WTC11 (cell line): ENCODE measurements at places on chromosomes 2 and 18. TPM values are rescaled to one million over a fixed set of nuclear protein-coding genes. Genes with fewer than 3 reads are reported as not detected.
A peak's percentile ranks its signal among the peaks of the same experiment; 100 is the strongest.

- no peaks in the 10 kb centered on the region for H3K27me3 ChIP-seq
- no peak overlapping the region for H3K27ac ChIP-seq
- H3K4me3 ChIP-seq, result no peak overlapping the region
- H3K4me1 ChIP-seq, result peaks cover 9% of the 10 kb centered on the region
- DNase-seq, result no peak
Measured at GRCh38 chr2:165144315-165144714, 59.5 kb downstream of the SCN3A start.

DNA sequence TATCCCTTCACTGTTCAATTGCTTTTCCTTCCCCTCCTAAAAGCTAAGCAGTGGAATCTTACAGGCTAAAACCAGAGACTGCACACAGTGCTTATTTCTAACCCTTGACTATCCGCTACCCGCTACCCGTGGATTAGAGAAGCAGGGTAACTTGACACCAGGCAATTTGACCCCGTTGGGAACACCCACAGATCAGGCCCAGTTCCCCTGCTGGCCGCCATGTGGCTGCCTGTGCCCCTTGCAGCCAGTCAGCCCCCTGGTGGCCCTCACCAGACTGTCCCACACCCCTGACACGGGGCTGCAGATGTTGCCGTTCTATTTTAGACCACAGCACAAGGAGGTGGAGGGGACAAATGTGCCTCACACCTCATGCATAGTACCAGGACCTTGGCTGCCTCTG is 74.8 kb downstream of the TXNL1 start:
- peak; percentile 85 for DNase-seq
- H3K4me3 ChIP-seq, result no peak overlapping the region
- peaks cover 3% of the 10 kb centered on the region; the same call in 1 of the 2 replicates for H3K27me3 ChIP-seq
- H3K4me1 ChIP-seq, result peaks cover 30% of the 10 kb centered on the region

- H3K27ac ChIP-seq, result no peak overlapping the region
- no peaks in the 10 kb centered on the region for H3K36me3 ChIP-seq
- DNase-seq, result no peak
- H3K4me1 ChIP-seq, result peaks cover 8% of the 10 kb centered on the region
- peaks cover 2% of the 10 kb centered on the region; the same call in 1 of the 2 replicates for H3K27me3 ChIP-seq
Measured at GRCh38 chr2:212908682-212909435, 242.6 kb downstream of the IKZF2 start.

Gene MAL
- 0.22 to 0.39 TPM in 2 of 3 replicates, not detected in the other for total RNA-seq

DNA sequence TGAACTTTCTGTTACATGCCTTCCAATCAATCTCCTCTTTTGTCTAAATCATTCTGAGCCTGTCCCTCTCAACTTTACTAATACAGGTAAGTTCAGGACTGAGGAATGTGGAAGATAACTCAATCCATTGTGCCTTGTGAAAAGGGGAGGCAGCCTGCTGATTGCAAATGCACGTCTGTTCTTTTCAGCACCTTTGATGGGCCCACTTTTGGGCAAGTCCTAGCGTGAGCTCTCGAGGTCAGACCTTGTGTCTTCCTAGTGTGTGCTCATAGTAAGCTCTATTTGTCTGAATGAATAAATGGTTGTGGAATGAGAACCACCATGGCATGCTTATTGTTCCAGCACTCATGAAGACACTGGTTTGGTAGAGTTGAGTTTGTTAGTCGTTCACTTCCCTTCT is 50.4 kb upstream of the REL start:
- H3K27me3 ChIP-seq, result peaks cover 22% of the 10 kb centered on the region
- no peaks in the 10 kb centered on the region for H3K36me3 ChIP-seq
- no peak overlapping the region for H3K4me3 ChIP-seq
- DNase-seq, result no peak
- H3K4me1 ChIP-seq, result peaks cover 12% of the 10 kb centered on the region

- H3K4me3 ChIP-seq, result peak overlapping the region; percentile 69
- H3K4me1 ChIP-seq, result peaks cover 60% of the 10 kb centered on the region
- H3K36me3 ChIP-seq, result peaks cover 24% of the 10 kb centered on the region
- DNase-seq, result peak; percentile 95
Measured at GRCh38 chr2:231411831-231412617, 16.5 kb downstream of the B3GNT7 start.

DNA sequence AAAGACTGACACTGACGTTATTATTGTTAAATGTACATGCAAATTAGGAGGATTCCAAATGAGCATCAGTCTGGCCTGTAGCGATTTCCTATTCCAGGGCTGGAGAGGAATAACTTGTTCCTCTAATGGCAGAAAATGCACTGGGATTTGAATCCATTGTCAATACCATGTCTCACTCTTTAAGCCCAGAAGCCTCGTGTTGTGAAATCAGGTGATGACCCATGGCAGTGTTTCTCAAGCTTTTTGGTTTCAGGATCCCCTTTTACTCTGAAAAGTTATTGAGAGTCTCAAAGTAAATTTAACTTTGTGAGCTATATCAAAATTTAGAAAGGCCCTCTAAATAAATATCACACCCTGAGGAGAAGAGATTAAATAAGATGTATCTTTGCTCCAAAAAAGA is 279.2 kb downstream of the GALR1 start:
- no peak overlapping the region for H3K4me3 ChIP-seq
- H3K4me1 ChIP-seq, result peaks cover 13% of the 10 kb centered on the region
- no peaks in the 10 kb centered on the region for H3K27me3 ChIP-seq
- H3K27ac ChIP-seq, result no peak overlapping the region
- DNase-seq, result no peak

- DNase-seq, result no peak
- H3K36me3 ChIP-seq, result no peaks in the 10 kb centered on the region
- no peak overlapping the region for H3K4me3 ChIP-seq
- no peaks in the 10 kb centered on the region for H3K27me3 ChIP-seq
Measured at GRCh38 chr2:30078521-30078920, 68.3 kb upstream of the YPEL5 start.

Gene KYNU
- total RNA-seq, result 0.18 to 0.85 TPM (median 0.21 TPM) in 3 replicates

- H3K4me1 ChIP-seq, result peaks cover 6% of the 10 kb centered on the region
- H3K4me3 ChIP-seq, result no peak overlapping the region
- DNase-seq, result no peak
- H3K27ac ChIP-seq, result no peak overlapping the region
- H3K36me3 ChIP-seq, result no peaks in the 10 kb centered on the region
Measured at GRCh38 chr2:19579461-19579860, 221.0 kb upstream of the OSR1 start.
